Retina (tissue), 1 donor: ENCODE measurements at places on chromosomes 7 and 10.

DNA sequence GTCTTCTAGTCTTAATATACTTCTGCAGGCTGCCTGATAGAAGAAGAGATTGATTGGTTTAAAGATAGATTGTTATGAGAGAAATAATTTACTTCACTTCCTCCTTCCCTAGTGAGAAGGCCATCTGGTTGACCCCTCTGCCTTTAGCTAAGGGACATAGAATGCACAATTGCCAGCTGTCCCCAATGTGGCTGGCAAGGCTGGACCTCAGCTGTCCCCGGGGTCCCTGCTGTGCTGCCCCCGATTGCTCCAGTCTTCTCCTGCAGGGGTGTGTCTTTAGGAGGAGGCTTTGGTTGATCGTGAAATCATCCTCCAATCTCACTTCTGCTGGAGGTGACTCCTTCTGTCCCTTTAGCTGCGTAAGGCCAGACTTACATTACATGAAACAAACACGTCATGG is 388.5 kb downstream of the DPP6 start:
- peak; percentile 59 for DNase-seq

DNA sequence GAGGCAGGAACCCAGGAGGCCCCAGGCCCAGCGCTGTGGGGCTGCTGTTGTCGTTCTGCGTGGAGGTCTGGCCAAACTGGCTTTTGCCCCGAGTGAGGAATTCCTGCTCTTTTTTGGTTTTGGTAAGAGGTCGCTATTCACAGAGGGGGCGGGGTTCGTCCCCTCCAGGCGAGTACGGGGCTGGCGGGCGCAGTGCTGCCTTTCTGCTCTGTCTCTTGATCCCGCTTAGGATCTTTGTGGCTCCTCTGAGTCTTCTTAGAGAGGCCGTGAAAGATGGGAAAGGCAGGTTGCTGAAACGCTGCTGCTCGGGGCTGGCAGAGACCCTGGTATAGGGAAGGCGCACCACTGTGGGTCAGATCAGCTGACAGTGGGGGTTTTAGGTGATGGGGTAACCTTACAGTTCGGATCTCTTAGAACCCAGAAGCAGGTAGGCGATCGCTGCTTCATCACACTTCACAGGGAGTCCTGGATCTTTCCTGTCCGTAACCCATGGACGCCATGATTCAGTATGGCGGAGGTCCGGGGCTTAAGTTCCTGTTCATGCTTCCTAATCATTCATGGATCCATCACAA is 136.7 kb downstream of the KIF20B start:
- DNase-seq = no peak

- DNase-seq = no peak
These were observed 4.0 kb downstream of the CRYGN start for GRCh38 chr7:151435971-151436370.

- DNase-seq = no peak
These were observed 174.7 kb downstream of the GNAI1 start for GRCh38 chr7:80309377-80309776.

DNA sequence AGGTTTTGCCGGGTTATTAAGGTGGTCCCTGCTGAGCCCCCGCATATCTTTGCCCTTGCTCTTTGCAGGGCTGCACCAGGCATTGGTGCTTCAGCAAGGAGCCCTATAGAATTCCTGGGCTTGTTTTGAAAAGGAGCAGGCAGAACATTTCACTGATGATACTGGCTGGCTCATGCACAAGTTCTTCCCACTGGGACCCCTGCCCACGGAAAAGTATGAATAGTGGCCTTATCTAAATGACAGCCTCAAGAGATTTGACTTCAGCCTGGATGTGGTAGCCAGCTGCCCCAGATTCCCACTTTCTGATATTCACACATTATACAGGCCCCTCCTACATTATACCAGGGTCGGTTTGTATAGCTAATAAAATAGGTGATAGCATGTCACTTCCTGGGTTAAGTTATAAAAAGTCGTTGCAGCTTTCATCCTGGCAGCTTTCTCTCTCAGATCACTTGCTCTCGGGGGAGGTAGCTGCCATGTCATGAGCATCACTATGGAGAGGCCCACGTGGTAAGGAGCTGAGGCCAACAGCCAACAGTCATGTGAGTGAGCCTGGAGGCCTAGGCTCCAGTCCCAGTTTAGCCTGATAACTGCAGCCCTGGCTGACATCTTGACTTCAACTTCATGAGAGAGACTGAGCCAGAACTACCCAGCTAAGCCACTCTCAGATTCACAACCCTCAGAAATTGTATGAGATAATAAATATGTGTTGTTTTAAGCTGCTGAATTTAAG is 16.8 kb upstream of the CRTAC1 start:
- peak; percentile 22 for DNase-seq

DNA sequence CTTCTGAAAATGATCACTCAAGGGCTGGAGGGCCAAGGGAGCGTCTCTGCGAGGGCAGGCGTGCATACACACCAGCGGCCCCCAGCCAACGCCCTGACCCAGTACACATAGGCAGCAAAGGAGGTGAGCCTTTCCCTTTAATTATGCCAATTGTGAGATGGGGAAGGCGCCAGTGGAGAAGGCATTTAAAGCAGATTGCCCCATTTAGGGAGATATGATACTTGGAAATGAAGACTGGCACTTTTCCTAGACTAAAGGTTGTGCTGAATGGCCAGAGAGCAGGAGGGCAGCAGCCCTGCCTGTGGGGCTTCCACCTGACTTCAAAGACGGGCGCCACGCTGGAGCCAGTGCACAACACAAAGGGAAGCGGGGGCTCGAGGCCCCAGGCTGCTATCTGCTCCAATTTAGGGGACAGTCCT is 24.1 kb downstream of the HIPK2 start:
- DNase-seq = no peak

DNA sequence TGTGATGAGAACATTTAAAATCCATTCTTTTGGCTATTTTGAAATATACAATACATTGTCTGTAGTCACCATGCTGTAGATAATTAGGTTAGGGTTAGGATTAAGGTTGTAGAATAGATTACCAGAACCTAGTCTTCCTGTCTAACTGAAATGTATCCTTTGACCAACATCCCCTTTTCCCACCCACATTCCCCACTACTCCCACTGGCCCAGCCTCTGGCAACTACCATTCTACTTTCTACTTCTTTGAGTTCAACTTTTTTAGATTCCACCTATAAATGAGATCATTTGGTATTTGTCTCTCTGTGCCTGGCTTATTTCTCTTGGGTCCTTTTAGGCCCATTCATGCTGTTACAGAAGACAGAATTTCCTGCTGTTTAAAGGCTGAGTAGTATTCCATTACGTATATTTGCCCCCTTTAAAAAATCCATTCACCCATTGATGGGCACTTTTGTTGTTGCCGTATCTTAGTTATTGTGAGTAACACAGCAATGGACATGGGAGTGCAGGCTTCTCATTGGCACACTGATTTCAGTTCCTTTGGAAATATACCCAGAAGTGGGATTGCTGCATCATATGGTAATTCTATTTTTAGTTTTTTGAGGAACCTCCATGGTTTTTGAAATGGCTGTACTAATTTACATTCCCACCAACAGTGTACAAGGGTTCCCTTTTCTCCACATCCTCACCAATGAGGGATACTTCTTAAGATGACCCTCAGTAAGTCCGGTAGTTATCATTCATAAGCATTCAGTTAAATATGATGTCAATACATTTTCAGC is 104.0 kb downstream of the RALA start:
- DNase-seq = no peak

DNA sequence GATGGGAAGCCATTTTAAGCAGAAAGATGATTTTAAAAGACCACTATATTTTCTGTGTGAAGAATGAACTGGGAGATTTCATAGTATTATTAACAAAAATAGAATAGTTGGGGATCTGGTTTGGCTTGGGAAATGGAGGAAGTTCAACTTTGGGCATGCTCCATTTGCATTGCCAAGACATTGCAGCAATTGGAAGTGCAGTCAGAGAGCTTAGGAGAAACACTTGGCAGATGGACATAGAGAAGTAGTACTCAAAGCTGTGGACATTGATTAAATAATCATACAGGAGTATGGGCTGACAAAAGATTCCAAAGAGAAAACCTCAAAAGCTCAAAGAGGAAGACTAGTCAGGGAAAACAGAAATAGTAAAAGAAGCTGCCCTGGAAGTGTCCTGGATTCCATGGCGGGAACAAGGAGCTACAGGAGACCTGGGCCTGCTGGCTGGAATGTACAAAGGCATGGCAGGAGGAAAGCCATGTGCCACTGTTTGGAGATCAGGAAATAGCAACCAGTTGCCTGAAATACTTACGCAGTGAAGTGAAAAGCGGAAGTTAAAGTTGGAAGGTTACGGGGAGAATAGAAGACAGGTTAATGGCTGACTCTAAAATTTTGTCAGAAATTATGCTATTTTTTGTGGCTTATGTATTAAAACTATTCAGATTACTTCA is 93.6 kb upstream of the MXI1 start:
- DNase-seq = no peak

GRCh38 chr7:94266238-94266644 is 128.5 kb upstream of the COL1A2 start:
- no peak for DNase-seq

GRCh38 chr10:22714479-22715289 is at the start of gene PIP4K2A:
Gene PIP4K2A (minus strand): TSS chr10:22714578. CDS start chr10:22714326, 252 bp downstream.
- peak; percentile 77 for DNase-seq

DNA sequence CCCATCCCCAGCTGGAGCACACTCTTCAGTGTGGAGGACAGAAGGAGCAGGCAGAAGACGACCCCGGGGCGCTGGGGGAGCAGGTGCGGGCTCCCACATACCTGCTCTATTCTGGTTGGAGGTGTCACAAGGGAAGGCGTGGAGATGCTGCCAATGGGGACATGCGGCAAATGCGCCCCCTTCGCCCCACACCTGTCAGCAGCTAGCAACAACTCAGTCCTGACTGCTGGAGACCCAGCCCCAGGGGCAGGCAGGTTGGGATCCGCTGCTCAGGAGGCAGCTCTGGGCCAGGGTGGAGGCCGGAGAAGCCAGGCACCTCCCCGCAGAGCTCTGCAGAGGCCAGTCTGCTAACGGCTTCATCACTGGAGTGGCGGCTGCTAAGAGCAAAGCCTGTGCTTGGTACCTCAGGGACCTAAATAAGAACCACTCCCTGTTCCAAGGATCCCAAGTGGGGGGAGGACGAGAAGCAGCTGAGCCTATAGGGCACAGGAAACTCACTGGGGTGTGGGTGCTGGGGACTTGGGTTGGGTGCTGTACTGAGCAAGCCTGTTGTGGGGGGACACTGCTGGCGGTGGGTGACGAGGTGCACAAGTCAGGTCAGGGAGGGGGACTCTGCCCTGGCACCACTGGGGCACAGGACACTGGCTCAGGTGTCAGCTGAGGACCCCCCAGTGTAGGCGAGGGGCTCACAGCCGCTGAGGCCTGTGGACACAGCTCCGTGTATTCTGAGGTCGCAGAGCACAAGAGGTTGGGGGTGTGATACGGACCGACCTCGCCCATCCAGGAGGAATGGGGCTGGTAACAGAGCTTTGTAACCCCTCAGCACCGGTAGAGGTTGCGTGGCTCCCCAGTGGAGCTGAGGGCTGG is 19.2 kb upstream of the GPR146 start:
- DNase-seq = no peak

- no peak for DNase-seq
These were observed 278.7 kb downstream of the CCSER2 start for GRCh38 chr10:84607044-84607443.

GRCh38 chr7:151767557-151767956 is 109.4 kb downstream of the PRKAG2 start:
- no peak for DNase-seq

- DNase-seq = no peak
These were observed 61.0 kb downstream of the GALNT11 start for GRCh38 chr7:152086513-152086912.

- DNase-seq = no peak
These were observed 92.0 kb upstream of the LRRTM3 start for GRCh38 chr10:66833861-66834260.

DNA sequence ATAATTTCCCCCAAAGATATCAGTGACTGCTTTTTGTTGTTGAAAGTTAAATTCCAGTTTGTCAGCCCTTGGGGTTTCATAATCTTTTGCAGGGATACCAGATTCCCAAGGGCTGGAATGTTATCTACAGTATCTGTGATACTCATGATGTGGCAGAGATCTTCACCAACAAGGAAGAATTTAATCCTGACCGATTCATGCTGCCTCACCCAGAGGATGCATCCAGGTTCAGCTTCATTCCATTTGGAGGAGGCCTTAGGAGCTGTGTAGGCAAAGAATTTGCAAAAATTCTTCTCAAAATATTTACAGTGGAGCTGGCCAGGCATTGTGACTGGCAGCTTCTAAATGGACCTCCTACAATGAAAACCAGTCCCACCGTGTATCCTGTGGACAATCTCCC is 3.2 kb downstream of the CYP26A1 start:
- no peak for DNase-seq

DNA sequence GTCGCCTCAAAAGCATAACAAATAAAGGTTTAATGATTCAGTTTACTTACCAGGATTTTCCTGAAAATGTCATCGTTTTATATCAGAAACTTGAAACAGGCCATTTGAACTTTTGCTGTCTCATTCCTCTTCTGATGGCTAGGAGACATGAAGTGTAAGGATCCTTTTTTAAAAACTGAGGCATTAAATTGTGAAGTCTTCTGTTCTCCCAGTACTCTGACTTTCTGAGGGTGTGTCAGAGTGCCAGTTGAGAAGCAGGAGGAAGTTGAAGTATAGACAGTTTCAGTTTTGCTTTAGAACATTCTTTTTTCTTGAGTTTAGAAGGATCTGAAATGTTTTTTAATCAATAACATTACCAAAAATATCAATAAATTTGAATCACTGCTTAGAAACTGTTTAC is at the start of gene SAMD9L:
Gene SAMD9L (minus strand): TSS at position 242 of the 400 bp plus-strand sequence. CDS start 12,414 bp downstream, outside the sequence.
- peak; percentile 5 for DNase-seq

- DNase-seq = no peak
These were observed 525.4 kb downstream of the GALNT17 start for GRCh38 chr7:71657386-71657785.

DNA sequence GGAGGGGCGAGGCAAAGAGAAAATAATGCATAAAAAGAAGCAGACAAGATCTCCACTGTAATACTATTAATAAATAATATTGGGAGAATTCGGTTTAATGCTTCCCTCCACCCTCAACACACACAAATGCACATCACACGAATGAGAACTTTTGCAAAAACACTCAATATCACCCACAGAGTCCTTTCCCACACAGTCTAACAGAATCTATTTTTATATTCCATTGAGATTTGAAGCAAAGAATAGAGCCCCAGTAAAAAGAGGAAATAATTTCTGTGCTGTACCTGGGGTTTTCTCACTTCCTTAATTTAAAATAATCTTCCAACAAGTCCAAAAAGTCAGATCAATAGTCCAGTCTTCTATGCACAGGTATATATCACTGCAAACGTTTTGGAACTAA is 17.0 kb downstream of the PIK3AP1 start:
- no peak for DNase-seq
